Mononuclear cell (primary cell): ENCODE measurements at places on chromosomes 6 and 20. TPM values are rescaled to one million over a fixed set of nuclear protein-coding genes. Genes with fewer than 3 reads are reported as not detected.

The C6orf15 gene
- not detected for total RNA-seq

The POPDC3 gene
- total RNA-seq, result not detected

The ARFRP1 gene
- 13.5 TPM for total RNA-seq

The GRIK2 gene
- not detected for total RNA-seq

The SLC25A27 gene
- 0.10 TPM for total RNA-seq

The RSPO3 gene
- total RNA-seq, result not detected

The WFDC10B gene
- total RNA-seq, result not detected

The CD24 gene
- total RNA-seq, result 2.4 TPM

The ITPA gene
- 10.8 TPM for total RNA-seq

The DCBLD1 gene
- 3.6 TPM for total RNA-seq

The CASP8AP2 gene
- 16.7 TPM for total RNA-seq

The WFDC12 gene
- not detected for total RNA-seq

The ID4 gene
- total RNA-seq, result not detected

The CENPQ gene
- 1.0 TPM for total RNA-seq

The DNMT3B gene
- 0.21 TPM for total RNA-seq

The DSP gene
- total RNA-seq, result 0.94 TPM
